ENCODE measurements at places on chromosomes 4 and X. TPM values are rescaled to one million over a fixed set of nuclear protein-coding genes. Genes with fewer than 3 reads are reported as not detected.

GRCh38 chrX:125711103-125711502, 391.4 kb downstream of the TEX13C start:
- DNase-seq = no peak

GRCh38 chr4:41514169-41514568, 23.8 kb upstream of the LIMCH1 start:
- no peak for DNase-seq

GRCh38 chrX:44352758-44353157, 9.3 kb upstream of the EFHC2 start:
- DNase-seq = no peak

GRCh38 chr4:40114206-40114605, 57.6 kb downstream of the N4BP2 start:
- no peak for DNase-seq

The ALAS2 gene
- total RNA-seq = not detected

DNA sequence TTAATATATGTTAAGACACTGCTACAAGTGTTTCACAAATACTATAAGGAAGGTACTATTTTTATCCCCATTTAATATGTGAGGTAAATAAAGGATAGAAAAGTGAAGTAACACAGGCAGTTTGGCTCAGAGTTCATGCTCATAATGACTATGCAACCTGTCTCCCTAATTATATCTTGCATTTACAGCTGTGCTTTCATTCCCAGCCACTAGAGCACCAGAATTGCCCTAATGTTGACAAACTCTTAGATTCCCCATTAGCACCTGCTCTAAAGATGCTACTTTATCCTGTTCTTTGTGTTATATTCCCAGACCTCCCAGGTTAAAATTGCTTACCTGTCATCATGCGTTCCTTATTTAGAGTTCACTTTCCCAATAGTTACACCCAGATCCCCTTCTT, 833.6 kb downstream of the CCSER1 start:
- DNase-seq = no peak

GRCh38 chrX:151692825-151693224, 2.4 kb upstream of the PRRG3 start:
- no peak for DNase-seq

The SAT1 gene
- total RNA-seq = 557 TPM

DNA sequence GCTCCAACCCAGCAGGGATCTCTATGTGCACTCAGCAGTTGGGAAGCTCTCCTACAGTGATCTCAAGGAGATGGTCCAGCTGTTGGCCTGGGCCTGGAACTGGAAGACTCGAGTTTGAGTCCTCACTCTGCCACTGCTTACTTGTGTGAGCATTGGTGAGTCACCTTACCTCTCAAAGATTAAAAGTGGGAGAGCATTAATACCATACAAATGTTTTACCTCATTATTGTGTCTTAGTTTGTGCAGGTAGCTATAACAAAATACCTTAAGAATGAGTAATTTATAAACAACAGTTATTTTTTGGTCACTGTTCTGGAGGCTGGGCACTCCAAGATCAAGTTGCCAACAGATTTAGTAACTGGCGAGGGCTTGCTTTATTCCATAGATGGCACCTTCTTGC, 21.4 kb upstream of the ZNF827 start:
- DNase-seq = no peak

GRCh38 chr4:186587416-186588018, 32.1 kb upstream of the MTNR1A start:
- DNase-seq = peak; percentile 79

DNA sequence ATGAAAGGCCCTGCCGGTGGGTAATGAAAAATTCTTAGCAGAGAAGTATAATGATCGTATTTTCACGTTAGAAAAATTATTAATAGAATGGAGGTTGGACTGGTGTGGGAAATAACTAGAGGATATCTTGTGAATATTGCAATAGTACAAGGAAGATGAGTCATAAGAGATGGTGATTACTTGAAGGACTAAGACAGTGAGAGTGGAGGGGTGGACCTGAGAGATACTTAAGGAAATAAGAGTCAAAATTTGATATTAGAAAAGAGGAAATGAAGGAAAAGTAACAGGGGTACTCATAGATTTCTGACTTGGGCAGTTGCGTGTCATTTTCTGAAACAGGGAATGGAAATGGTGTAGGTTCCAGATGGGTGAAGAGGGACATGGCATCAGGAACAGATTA, 1.7 kb upstream of the USP53 start:
- DNase-seq = no peak

The LEF1 gene
- 11.7 TPM for total RNA-seq

GRCh38 chr4:40825014-40825838, 75.5 kb downstream of the NSUN7 start:
- no peak for DNase-seq

- no peak for DNase-seq
Observed at GRCh38 chr4:41058426-41058825, 155.9 kb downstream of the APBB2 start.

The FHL1 gene
- 360 TPM for total RNA-seq

The ALG13 gene
- total RNA-seq = 57.8 TPM

GRCh38 chr4:138334346-138335016, 92.3 kb upstream of the SLC7A11 start:
- no peak for DNase-seq

DNA sequence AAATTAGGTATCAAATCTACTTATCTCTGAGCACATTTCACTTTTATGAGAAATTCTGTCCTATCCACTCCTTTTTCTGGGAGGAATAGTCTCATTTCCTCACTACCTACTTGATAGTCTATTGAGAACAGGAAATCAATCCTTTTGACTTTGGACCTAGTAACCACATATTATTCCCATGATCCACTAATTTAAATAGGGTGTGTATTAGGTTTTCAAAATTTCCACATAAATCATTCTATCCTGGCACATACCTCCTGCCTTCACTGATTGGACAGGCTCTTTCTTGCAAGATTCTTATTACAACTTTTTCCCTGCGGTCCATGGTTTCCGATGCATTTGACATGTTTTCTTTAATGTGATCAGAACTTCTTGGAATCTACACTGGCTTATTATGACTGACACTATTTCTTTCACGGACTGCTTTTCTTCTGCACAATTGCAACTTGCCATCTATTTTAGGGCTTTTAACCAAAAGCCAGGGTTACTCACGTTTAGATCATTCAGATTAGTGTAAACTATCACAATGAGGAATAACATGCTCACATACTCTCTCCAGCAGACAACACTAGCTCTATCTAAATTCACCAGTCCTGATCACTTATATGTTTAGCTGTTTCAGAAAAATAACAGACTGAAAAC, 419.9 kb upstream of the SLIT2 start:
- DNase-seq = no peak

- no peak for DNase-seq
Observed at GRCh38 chr4:5931526-5931925, 38.6 kb upstream of the CRMP1 start.

DNA sequence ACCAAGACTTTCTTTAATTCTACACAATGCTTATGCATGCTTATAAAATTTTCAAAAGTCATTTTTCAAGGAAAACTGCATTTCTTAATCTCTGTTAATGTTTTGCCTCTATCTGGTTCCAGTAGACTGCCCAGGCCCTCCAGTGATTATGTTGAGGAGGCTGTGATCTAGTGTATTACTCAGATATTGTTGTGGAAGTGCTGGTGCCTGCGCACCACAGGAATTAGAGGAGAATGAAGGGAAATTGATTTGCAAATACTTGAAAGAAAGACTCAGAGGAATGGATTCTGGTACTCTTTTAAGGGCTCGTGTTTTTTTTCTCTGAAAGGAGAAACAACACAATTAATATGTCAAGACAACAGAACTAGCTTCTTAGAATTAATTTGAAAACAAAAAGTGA, 1015.1 kb downstream of the RPA4 start:
- DNase-seq = no peak

- DNase-seq = no peak
Observed at GRCh38 chr4:189804894-189805293, 135.8 kb upstream of the FRG1 start.

- no peak for DNase-seq
Observed at GRCh38 chr4:59457576-59457975, 1742.5 kb upstream of the ADGRL3 start.

GRCh38 chr4:116389139-116389538, 696.2 kb downstream of the TRAM1L1 start:
- no peak for DNase-seq

DNA sequence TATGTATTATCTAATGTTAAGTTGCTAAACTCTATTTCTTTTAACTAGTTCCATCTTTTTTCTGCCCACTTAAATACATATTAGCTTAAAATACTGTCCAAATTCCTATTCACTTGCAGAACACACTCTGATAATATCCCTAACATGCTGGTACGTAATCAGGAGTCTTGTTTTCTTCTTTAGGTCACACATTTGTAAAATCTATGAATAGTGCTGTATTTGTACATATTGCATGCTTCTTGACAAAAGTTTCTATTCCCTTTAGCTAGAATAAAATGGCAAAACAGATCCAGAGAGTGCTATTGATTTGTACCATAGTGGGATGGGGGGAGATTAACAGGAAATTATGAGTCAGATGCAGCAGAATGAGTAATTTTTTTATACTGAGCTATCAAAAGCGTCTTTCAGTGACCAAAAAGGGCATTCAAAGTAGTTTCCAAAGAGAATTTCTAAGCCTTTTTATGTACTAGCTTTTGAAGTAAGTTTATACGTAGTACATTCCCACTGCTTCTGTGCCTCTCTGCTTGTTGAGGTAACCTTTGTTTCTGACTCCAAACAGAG, 126.5 kb downstream of the PTPN13 start:
- DNase-seq = no peak

The DMRTC1 gene
- total RNA-seq = not detected

DNA sequence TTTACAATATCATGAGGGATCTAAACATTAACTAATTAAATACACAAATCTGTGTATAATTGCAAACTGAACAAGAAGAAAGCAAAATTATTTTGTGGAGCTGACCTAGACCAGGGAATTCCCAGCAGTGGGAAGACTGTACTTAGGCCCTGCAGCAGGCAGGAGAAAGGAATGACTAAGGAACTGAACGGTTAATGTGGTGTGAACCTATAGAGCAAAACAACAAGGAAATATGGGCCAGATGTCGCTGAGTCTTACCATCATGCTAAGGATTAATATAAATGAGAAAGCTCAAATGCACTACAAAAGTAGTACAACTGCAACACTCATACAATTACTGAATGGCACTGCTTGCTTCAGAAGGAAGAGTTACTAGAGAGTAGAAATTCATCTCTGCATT, 120.3 kb upstream of the ATXN3L start:
- DNase-seq = no peak

DNA sequence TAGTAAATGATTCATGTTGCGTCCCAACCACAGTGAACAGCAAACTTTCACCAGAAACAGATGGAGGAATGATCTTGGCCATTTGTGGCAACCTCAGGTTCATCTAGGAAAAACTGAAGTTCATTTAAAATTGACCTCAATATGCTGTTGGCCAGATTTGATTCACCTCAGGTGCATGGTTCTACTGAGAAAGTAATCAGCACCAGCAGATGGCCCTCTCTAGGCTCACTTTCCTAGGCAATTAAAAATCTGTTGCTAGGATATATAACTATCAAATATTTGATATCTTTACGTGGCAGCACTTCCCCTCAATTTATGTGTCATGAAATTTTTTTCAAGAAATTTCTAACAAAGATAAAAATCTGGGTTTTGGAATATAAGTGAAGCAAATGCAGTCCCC, 344.7 kb downstream of the GALNTL6 start:
- no peak for DNase-seq

- no peak for DNase-seq
Observed at GRCh38 chrX:118499295-118499694, 3.7 kb downstream of the DOCK11 start.

DNA sequence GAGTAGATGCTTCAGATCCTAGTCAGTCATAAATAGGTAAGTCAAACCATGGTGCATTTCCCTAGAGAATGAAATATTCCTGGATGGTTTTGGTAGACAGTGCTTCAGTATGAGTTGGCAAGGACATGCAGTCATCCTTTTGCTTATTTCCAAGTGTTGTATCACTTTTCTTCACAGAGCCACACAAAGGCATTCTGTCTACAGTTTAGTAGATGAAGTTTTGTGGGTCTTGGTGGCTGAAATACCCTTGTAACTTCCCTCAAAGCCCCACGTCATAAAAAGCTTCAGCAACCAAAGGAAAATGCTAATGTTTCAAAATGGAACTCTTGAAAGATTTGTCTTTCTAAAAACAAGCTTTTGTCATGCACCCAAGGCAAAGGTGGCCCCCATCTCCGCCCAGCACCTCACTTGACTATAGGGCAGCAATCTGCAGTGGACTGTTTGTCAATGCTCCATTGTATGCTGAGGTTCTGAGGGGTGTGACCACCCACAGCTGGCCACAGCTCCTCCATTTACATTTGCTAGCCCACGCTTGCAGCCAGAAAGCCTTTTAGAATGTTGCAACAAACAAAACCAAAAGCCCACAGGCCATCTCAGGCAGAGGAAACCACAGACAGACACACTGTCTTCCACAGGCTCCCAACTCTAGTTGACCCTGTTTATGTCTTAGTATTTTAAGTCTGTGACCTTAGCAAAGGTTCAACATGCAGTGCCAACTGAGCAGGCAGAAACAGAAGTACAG, 87.1 kb upstream of the FAM9C start:
- no peak for DNase-seq
